Activated CD8-positive, alpha-beta memory T cell treated with anti-CD3 and anti-CD28 coated beads, Interleukin-2, amount 10 ng/mL, durations not matched to agents 7 days and 5 days (primary cell): ENCODE measurements at places on chromosomes 7 and 10.

DNA sequence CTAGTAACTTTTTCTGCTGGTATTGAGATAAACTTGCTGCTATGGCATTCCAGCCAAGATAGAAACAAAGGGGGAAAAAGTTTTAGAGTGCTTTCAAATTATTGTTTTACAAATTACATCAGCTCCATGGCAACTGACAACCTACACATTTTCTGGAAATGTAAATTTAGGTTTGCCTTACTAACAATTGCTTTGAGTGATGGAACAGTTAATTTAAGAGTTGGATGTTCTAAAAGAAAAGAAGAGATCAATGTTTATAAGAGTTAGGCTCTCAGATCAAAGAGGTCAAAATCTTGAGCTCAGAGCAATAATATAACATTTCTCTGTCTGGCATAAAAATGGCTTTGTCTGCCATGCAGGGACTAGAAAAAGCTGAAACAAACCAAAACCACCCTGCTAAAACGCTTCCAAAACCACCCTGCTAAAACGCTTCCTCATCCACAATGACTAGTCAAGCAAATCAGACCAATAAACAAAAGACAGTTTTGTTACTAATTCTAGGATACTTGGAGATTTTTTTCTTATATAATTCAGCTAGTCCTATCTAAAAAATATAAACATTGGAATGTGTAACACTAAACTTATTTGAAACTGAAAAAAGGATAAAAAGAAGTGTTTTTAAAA lies 32.3 kb downstream of the ORC5 start:
- H3K4me3 ChIP-seq, result no peak overlapping the region
- DNase-seq, result no peak
- no peak overlapping the region for H3K27ac ChIP-seq
- H3K4me1 ChIP-seq, result peaks cover 4% of the 10 kb centered on the region

DNA sequence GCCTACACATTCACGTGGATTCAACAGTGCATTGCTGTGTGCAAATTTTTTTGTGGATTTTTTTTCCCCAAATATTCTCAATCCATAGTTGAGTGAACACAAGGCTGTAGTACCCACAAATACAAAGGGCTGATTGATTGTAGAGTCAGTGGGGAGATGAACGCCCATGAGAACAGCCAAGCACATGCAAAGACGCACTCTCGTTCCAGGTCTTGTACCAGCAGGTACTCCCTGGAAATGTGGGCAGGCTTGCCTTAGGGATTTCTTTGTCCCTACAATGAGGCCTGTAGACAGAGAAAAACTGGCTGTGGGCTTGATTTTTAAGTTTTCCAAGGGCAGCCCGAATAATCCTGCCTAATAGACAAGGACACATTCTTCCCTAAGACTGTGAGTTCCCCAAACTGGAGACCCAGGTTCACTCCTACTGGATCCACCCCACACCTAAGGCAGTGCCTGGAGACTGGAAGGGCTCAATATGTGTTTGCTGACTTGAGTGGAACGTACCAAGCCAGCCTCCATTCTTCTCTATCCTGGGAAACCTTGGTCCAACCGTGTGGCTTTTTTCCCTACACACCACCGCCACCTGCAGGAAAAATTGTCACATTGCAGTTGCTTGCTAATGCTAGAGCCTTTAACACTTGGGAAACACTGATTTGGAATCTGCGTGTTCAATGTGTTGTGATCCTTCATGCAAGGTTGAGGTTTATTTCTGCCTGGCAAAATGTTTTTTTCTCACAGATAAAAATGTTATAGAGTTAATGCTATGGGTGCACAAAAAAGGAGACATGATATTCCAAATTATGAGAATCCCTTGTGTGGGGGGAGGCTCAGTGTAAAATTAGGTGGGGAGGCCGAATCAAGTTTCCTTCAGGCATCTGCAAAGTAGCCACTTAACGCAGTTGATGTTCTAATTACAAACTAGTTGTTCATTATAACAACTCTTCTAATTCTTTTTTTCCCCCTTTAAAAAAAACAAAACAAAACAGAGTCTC lies 49.3 kb downstream of the PPP1R17 start:
- DNase-seq, result no peak
- no peaks in the 10 kb centered on the region for H3K4me1 ChIP-seq
- H3K36me3 ChIP-seq, result no peaks in the 10 kb centered on the region
- no peak overlapping the region for H3K4me3 ChIP-seq
- no peaks in the 10 kb centered on the region for H3K27me3 ChIP-seq

DNA sequence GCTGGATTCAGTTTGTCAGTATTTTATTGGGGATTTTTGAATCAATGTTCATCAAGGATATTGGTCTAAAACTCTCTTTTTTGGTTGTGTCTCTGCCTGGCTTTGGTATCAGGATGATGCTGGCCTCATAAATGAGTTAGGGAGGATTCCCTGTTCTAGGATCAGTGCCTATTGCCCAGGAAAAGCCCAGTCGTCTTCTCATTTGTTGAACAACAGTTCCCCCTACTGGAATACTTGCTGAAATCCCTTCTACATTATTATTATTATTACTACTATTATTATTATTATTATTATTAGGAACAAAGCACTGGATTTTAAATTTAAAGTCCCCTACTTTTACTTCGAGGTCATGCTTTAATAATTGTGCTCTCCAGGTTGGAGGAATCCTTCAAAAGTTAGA lies 528.9 kb downstream of the MAGI2 start:
- no peaks in the 10 kb centered on the region for H3K4me1 ChIP-seq
- no peak overlapping the region for H3K27ac ChIP-seq

GRCh38 chr10:99979066-99979685 lies 30.6 kb downstream of the DNMBP start:
- H3K4me3 ChIP-seq, result no peak overlapping the region
- no peak for DNase-seq
- H3K27me3 ChIP-seq, result no peaks in the 10 kb centered on the region
- H3K4me1 ChIP-seq, result peaks cover 7% of the 10 kb centered on the region
- H3K36me3 ChIP-seq, result no peaks in the 10 kb centered on the region

DNA sequence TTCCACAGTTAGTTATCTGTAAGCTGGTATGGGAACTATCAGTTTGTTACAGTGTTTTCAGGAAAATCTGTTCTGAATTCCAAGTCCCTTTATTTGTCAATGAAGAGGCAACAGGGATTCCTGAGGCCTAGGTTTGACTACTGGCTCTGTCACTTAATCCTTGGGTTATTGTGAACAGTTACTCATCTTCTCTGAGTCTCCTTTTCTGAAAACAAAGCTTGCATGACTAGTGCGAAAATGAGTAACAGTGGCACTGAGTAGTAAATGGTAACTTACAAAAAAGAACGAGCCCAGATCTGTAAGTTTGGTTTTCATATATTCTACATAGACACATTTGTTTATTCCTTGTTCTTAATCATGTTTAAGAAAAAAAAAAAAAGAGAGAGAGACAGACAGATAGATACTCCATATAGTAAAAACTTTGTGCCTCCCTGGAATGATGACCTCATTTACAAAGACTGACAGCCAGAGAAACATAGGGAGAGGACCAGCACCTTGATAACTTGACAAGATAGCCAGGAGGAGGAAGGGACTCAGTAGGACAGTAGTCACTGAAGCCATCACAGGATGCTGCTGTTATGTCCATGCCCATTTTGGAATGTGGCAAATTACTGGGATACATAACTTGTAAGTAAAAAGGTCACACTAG lies 1.9 kb downstream of the MRPS33 start:
- H3K36me3 ChIP-seq, result peaks cover 11% of the 10 kb centered on the region
- H3K27ac ChIP-seq, result peak overlapping the region; percentile 99
- DNase-seq, result no peak
- peaks cover 32% of the 10 kb centered on the region for H3K4me1 ChIP-seq
- peak overlapping the region; percentile 93 for H3K4me3 ChIP-seq

- peak; percentile 69 for DNase-seq
- peak overlapping the region; percentile 84 for H3K4me3 ChIP-seq
- peaks cover 4% of the 10 kb centered on the region for H3K36me3 ChIP-seq
- peak overlapping the region; percentile 85 for H3K27ac ChIP-seq
- peaks cover 41% of the 10 kb centered on the region for H3K4me1 ChIP-seq
These were observed 1.5 kb upstream of the KAT6B start for GRCh38 chr10:74824900-74825370.

- peak within 1 kb of the TSS; percentile 66 for H3K4me3 ChIP-seq
- peaks cover 67% of the 10 kb centered on the region for H3K27me3 ChIP-seq
- no peaks in the 10 kb centered on the region for H3K36me3 ChIP-seq
- peaks cover 23% of the 10 kb centered on the region for H3K4me1 ChIP-seq
- no peak within 1 kb of the TSS for H3K27ac ChIP-seq
These were observed at the start of gene WNT16 for GRCh38 chr7:121328508-121329190. Gene WNT16, plus strand, starts transcription at chr7:121329000. Its CDS starts 293 bp downstream, at chr7:121329293.

GRCh38 chr10:80702143-80702542 lies 164.4 kb downstream of the SH2D4B start:
- no peaks in the 10 kb centered on the region for H3K4me1 ChIP-seq
- no peaks in the 10 kb centered on the region for H3K36me3 ChIP-seq
- peak; percentile 22 for DNase-seq
- peaks cover 3% of the 10 kb centered on the region for H3K27me3 ChIP-seq

- no peaks in the 10 kb centered on the region for H3K4me1 ChIP-seq
- H3K4me3 ChIP-seq, result no peak overlapping the region
- no peak for DNase-seq
- no peak overlapping the region for H3K27ac ChIP-seq
- H3K36me3 ChIP-seq, result no peaks in the 10 kb centered on the region
- H3K27me3 ChIP-seq, result no peaks in the 10 kb centered on the region
These were observed 385.5 kb upstream of the HPS1 start for GRCh38 chr10:98832196-98832595.

- H3K27me3 ChIP-seq, result peaks cover 20% of the 10 kb centered on the region
- DNase-seq, result peak; percentile 48
- H3K36me3 ChIP-seq, result no peaks in the 10 kb centered on the region
- H3K27ac ChIP-seq, result no peak overlapping the region
- peaks cover 3% of the 10 kb centered on the region for H3K4me1 ChIP-seq
- no peak overlapping the region for H3K4me3 ChIP-seq
These were observed 98.4 kb upstream of the HABP2 start for GRCh38 chr10:113454341-113455061.

GRCh38 chr7:23247046-23247602 lies 549 bp downstream of the GPNMB start:
- DNase-seq, result no peak
- H3K27me3 ChIP-seq, result peaks cover 86% of the 10 kb centered on the region
- H3K4me1 ChIP-seq, result peaks cover 3% of the 10 kb centered on the region
- H3K27ac ChIP-seq, result no peak overlapping the region
- no peaks in the 10 kb centered on the region for H3K36me3 ChIP-seq

DNA sequence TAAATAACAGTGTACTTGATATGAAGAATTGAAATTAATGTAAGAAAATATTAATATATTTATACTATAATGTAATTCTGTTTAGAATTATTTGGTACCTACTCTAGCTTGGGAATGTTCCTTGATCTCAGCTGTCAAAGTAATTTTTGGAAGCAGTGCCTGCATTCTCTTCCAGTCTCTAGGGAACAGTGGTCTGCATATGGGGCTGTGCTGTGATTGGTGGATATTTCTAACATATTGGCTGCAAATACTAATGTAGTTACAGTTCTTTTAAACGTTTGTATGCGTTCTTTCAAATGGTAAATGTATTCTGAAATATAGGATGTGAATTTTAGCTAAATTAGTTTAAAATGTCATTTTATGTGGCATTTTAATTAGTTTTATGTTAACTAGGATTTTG lies 87.2 kb downstream of the PHF14 start:
- peaks cover 14% of the 10 kb centered on the region for H3K36me3 ChIP-seq
- H3K27me3 ChIP-seq, result no peaks in the 10 kb centered on the region
- no peak overlapping the region for H3K4me3 ChIP-seq
- no peak for DNase-seq
- no peak overlapping the region for H3K27ac ChIP-seq

DNA sequence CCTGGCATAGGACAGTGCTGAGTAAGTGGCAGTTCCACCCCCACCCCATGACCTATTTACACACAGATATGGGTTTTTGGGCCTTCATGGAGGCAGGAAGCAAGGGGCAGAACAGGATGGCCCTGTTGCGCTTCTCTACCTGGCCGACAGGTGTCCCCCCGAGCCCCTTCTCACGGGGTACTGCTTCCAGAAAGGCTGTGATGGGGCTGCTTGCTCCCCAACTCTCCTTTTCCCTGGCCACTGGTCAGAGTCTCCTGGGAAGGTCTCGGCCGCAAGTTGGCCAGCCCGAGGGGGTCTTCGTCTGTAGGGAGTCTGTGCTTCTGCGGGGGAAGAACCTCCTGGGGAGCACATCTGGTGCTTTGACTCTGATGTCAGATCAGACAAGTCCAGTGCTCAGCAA lies 139.8 kb upstream of the TNS3 start:
- no peak overlapping the region for H3K27ac ChIP-seq
- no peak for DNase-seq
- H3K27me3 ChIP-seq, result no peaks in the 10 kb centered on the region
- H3K4me1 ChIP-seq, result no peaks in the 10 kb centered on the region
- H3K4me3 ChIP-seq, result no peak overlapping the region

- no peak overlapping the region for H3K4me3 ChIP-seq
- H3K36me3 ChIP-seq, result peaks cover 3% of the 10 kb centered on the region
- no peak for DNase-seq
These were observed 34.4 kb upstream of the CUL1 start for GRCh38 chr7:148664324-148664723.

DNA sequence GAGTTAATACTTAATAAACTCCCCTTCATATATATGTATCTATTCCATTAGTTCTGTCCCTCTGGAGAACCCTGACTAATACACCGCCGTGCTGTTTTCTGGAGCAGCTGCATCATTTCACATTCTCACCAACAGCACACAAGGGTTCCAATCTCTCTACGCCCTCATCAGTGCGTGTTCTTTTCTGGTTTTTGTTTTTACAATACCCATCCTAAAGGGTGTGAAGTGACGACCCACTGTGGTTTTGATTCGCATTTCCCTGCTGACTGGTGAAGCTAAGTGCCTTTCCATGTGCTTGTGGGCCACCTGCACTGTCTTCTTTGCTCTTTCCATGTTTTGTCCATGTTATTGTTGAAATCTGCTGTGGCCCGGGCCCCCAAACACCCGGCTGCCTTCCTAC lies 11.0 kb upstream of the INSIG1 start:
- H3K27me3 ChIP-seq, result no peaks in the 10 kb centered on the region
- no peak for DNase-seq
- H3K4me3 ChIP-seq, result no peak overlapping the region
- peak overlapping the region; percentile 35 for H3K27ac ChIP-seq

DNA sequence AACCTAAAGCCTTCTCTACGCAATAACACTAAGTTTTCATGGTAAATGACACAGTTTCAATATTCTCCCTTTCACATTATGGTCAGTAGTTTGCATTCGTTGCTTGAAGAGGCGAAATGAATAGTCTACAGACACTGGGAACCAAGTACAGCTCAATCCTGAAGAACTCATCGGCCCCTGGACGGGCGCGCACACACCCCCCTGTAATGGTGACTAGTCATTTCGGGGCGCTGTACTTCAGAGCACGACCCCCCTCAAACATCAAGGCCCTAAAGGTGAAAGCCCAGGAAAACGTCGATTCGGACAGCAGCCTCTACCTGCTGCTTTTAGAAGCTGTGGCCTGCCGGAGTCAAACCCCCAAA lies 1.0 kb downstream of the NT5C2 start:
- peak overlapping the region; percentile 99 for H3K27ac ChIP-seq
- H3K4me1 ChIP-seq, result peaks cover 34% of the 10 kb centered on the region
- no peaks in the 10 kb centered on the region for H3K27me3 ChIP-seq
- peak overlapping the region; percentile 98 for H3K4me3 ChIP-seq
- peaks cover 9% of the 10 kb centered on the region for H3K36me3 ChIP-seq

GRCh38 chr7:51304729-51305128 lies 11.9 kb downstream of the COBL start:
- no peaks in the 10 kb centered on the region for H3K36me3 ChIP-seq
- H3K4me1 ChIP-seq, result no peaks in the 10 kb centered on the region
- H3K27me3 ChIP-seq, result no peaks in the 10 kb centered on the region
